ENCODE measurements at places on chromosomes 7 and 10.

GRCh38 chr7:84682543-84682942 is 488.0 kb upstream of the SEMA3A start:
- no peak for DNase-seq

- no peak for DNase-seq
These were observed 104.6 kb upstream of the GDF10 start for GRCh38 chr10:47195274-47195885.

GRCh38 chr10:70950037-70950436 is 61.7 kb upstream of the PCBD1 start:
- DNase-seq, result no peak

DNA sequence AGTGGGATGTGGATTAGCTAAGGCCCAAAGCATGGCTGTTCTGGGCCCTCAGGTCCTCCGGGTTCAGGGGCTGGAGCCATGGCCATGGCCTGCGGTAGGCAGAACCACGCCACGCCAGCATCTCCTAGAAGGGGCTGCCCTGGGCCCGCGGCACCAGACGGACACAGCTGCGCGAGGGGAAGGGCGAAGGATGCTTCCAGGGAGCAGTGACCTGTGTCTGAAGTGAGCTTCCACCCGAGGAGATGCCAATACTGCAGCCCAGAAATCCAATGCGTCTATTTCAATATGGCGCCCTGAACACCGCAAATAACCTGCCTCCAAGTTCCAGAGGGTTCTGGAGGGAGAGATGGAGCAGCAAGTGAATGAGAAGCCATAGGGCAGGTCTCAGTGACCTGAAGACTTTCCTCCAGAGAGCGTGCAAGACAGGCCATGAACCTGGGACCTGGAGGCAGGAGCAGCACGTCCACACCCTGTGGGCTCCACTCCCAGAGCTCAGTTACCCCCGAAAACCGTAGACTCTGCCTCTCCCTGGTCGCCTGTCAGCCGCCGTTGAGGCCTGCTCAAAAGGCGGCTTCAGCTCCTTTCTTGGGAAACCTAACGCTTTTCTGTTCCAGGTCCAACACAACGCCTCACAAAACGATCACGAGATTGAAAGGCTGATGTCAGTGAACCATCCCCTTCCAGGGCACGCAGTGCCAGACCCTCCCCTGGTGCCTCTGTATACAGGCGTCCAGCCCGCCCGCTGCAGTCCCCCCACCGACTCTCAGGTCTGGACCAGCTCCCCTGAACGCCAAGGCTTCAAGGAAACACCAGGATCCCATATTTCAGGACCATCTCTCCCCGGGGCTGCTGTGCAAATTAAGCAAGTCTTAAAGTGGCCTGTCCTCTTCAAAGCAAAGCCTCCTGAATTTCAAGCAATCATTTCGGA is 37.4 kb downstream of the AMZ1 start:
- no peak for DNase-seq

GRCh38 chr7:44971902-44972441 is 6.8 kb downstream of the MYO1G start:
- DNase-seq, result no peak

- DNase-seq, result no peak
These were observed 52.4 kb downstream of the CALD1 start for GRCh38 chr7:134831862-134832261.

DNA sequence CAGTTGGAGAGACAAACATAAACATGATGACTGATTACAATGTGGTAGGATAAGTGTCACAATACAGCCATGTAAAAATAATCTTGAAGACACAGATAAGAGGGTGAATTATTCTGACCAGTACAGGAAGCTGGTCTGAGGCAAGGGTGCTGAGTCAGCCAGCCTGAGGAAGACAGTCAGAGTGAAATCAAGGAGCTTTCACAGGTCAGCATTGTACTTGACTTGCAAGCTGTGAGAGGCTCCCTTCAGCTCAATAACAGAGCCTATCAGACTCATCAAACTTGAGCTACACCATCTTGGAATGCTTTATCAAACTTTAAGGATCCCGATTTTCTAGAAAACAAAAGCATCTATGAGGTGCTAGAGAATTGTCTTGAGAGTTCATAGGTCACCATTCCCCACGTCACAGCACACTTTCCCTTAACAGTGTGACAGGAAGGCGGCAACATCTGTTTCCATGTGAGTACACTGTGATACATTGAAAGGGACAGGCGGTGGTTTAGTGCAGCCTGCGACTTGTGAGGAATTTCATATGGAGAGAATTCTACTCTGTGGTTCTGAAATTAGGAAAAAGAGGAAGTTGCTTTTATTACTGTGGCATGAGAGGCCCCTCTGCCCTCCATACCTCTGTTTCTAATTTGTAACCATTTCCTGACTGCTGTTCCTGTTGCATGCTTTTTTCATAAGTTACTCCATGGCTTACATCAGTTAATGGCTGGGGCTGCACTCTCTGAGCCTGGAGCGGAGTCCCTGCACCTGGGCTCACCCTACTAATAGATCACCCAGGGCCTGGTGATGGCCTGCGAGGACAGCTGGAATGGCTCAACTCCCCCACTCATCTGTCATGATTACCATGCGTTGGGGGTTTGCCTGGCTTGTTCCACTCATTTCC is 417.1 kb downstream of the SUGCT start:
- DNase-seq, result no peak

DNA sequence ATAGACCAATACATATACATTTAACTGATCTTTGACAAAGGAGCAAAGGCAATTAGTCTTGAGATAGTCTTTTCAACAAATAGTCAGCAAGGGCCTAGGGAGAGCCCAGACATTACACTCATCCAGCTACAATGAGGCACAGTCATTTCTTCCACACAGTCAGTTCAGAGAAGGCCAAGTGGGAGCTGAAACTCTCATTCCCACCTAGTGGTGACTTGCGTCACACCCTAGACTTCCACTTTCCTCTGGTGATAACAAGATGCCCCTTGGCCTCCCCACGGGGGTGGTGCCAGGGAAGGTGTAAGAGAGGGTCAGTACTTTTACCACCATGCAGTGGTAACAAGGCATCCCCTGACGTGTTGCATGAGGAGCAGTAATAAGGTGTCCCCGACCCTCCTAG is 8.0 kb downstream of the FRMPD2 start:
- DNase-seq, result no peak

GRCh38 chr7:129317450-129317849 is 92.6 kb downstream of the AHCYL2 start:
- DNase-seq, result no peak

- DNase-seq, result no peak
These were observed 84.0 kb downstream of the ARL4A start for GRCh38 chr7:12771378-12771877.

- no peak for DNase-seq
These were observed 139.4 kb downstream of the ITGB8 start for GRCh38 chr7:20470082-20470481.

DNA sequence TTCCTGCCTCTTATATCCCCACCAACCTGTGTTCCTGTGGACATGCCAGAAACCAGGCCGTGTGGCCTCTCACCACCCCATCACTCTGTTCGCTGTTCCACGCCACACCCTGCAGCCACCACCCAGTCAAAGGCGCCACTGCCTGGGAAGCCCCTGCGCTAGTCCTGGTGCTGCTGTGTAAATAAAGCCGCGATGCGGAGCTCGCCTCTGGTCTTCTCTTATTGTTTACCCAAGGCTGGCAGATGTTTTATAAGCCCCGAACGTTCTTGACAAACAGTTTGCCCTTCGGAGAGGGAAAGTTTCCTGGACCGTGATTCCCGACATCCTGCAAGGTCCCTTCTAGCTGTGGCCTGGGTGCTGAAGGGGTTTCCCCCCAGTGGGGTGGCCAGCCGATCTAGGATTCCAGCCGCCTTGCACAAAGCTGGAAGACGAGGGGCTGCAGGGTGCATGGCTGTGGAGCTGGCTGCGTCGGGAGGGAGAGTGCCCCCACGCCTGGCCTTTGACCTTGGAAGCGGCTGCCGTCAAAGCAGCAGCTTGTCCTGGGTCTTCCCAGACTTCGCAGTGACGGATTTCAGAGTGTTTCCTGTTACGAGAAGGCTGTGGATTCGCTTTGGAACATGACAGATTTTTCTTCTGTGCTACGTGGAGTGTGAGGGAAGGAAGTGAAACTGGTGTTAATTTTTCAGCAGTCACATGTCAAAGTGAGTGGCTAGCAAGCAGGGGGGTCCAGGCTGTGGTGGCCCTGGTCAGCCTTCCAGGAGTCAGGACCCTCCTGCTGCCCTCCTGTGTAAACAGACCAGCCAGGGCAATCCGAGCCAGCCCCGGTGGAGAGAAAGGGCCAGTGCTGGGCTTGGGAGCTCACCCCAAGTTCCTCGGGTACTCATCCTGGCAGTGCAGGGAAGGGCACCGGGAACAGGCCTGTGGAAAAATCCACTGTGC is 61.6 kb downstream of the LHPP start:
- DNase-seq, result no peak

DNA sequence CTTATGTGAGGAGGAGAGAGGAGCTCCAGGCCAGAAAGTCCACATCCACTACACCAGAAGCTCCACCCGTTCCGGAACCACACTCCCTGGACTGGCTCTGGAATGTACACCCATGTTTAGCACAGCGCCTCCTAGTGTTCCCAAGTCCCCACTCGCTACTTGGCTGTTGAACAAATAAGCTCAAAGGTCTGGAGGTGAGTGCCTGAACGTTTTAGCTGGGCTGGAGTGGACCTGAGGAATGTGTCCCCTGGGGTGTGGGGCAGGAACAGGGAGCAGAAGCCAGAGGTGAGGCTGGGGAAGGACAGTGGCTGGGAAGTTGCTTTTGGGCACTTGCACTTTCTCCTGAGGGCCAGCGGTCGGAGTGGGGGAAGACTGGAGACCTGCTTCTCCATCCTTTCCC is 164.1 kb upstream of the CDCA7L start:
- DNase-seq, result no peak

DNA sequence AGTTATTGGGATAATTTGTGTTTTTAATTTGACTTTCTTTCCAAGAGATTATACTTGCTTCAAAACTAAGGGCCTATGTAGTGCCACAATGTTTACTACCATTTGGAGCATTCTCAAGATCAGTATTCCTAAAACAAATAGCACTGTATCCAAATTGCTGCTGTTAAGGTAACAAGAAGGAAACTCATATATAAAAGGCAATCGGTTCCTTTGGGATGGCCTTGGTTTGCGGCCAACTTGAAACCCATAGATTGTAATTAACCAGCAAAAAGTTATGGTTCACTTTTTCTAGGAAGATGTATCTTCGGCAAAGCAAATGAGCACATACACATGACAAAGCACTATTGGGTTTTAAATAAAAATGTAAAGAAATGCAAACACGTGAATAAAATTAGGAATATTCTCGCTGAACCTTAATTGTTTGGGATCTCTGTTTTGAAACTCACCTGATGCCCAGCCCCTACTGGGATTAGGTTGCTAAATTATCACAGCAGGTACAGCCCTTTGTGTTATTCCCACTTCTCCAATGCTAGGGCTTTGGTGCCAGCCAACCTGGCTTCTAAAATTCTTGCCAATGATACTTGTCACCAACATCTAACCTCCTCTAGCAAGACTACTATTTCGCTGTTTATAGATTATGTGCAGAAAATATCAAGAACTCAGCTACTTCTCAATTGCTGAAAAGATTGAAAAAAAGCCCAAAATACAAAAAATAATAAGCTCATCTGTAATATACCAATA is 16.0 kb downstream of the CDNF start:
- DNase-seq, result no peak

GRCh38 chr7:100723732-100724275 is 3.5 kb downstream of the EPO start:
- no peak for DNase-seq

GRCh38 chr7:155951554-155952158 is 139.4 kb upstream of the SHH start:
- no peak for DNase-seq

- no peak for DNase-seq
These were observed 85.4 kb upstream of the VOPP1 start for GRCh38 chr7:55657654-55658053.

DNA sequence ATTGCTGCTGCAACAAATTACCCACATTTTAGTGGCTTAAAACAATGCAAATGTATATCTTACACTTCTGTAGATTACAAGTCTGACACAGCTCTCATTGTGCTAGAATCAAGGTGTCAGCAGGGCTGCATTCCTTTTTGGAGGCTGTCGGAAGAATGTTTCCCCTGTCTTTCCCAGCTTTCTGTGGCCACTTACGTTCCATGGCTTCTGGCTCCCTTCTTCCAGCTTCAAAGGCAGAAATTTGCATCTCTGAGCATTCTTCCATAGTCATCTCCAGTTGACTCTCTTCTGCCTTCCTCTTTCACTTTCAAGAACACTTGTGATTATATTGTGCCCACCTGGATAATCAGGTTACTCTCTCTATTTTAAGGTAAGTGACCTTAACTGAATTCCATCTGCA is 125.3 kb downstream of the GPR158 start:
- no peak for DNase-seq

- no peak for DNase-seq
These were observed 487.2 kb downstream of the RPS24 start for GRCh38 chr10:78520737-78521430.

DNA sequence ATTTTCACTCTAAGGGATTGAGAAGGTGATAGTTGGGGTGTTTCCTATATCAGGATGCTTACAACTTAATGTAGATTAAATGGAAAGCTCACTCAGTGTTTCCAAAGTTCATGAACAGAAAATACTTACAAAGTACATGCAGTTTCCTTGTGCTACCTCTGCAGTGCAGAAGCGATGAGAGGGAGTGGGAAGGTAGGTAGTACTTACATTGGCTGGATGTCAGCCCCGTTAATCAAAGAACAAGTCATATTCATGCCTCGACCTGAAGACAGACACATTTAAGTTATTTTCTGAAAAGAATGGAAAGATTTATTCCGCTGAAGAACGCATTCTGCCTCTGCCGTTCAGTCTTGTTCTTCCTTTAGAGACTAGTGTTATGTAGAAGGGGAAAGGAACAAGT is 93.1 kb downstream of the ZMYND11 start:
- no peak for DNase-seq

DNA sequence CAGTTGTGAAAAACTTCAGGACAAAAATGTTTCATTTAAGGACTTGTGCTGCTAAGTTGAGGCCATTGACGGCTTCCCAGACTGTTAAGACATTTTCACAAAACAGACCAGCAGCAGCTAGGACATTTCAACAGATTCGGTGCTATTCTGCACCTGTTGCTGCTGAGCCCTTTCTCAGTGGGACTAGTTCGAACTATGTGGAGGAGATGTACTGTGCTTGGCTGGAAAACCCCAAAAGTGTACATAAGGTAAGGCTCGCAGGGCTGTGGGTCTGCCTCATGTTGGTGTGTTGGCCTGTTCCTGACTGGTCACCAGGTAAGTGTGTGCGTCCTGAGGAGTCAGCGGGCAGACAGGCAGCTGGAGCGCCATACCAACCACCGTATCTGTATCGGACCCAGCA is 17.9 kb downstream of the OGDH start:
- DNase-seq, result no peak

DNA sequence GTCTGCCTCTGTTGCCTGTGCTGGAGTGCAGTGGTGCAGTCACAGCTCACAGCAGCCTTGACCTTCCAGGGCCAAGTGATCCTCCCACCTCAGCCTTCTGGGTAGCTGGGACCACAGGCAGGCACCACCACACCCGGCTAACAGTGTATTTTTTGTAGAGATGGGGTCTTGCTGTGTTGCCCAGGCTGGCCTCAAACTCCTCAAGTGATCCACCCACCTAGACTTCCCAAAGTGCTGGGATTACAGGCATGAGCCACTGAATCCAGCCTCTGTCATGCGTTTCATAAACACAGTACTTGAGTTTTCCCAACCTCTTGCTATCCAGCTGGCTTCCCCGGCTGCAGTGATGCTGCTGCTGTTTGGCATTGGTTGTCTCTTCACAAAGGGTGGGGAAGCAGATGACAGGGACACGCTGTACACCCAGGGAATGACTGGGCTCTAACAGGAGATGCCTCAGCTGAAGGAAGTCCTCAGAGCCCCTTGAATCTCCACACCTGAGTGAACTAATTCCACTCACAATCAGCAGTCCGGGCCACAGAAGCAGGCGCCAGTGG is 191.5 kb downstream of the DIP2C start:
- DNase-seq, result no peak

- no peak for DNase-seq
These were observed 44.0 kb upstream of the FAM133B start for GRCh38 chr7:92634205-92634604.

Measured in dorsolateral prefrontal cortex (tissue), 122 donors.